ENCODE measurements at places on chromosomes 16 and 17. TPM values are rescaled to one million over a fixed set of nuclear protein-coding genes. Genes with fewer than 3 reads are reported as not detected.

GPS1 gene
- 205 TPM for total RNA-seq

KRTAP4-4 gene
- not detected for total RNA-seq

SLC43A2 gene
- total RNA-seq, result 12.6 TPM

CACNA1G gene
- total RNA-seq, result 3.4 TPM

RCVRN gene
- not detected for total RNA-seq

GAST gene
- not detected for total RNA-seq

SNX11 gene
- 26.8 TPM for total RNA-seq

ACSM2A gene
- total RNA-seq, result not detected

NOG gene
- total RNA-seq, result 0.25 TPM

MEIOC gene
- total RNA-seq, result not detected

DNA sequence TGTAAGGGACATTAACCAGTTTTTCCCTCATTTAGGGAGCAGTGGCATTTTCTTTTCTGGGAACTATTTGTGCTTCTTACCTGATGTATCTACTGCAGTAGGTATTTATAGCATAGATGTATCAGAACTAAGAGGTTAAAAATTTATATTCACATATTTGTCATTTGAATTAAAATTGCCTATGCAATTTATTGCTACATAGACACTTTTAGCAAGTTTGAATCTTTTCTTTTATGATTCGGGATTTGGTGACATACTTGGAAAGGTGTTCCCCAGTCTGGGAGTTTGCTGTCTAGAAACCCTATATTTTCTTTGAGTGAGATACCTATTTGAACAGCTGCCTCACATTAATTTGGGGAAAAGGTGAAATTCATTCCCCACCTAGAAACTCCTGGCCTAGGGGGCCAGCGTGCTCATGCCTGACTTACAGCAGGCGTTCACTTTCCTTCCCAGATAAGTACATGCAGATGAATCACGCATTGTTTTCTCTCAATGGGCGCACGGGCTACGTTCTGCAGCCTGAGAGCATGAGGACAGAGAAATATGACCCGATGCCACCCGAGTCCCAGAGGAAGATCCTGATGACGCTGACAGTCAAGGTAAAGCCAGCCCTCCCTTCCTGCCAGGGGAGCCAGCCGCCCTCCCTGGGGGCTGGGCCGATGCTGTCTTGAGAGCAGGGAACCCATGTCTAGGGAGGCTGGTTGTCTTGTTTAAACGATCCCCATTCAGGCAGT lies 73.8 kb downstream of the SDR42E1 start:
- H3K27me3 ChIP-seq, result no peaks in the 10 kb centered on the region
- H3K4me1 ChIP-seq, result peaks cover 8% of the 10 kb centered on the region
- no peak overlapping the region for H3K27ac ChIP-seq
- no peak overlapping the region for H3K4me3 ChIP-seq

- no peaks in the 10 kb centered on the region for H3K27me3 ChIP-seq
- no peak overlapping the region for H3K4me3 ChIP-seq
- H3K4me1 ChIP-seq, result no peaks in the 10 kb centered on the region
- no peaks in the 10 kb centered on the region for H3K36me3 ChIP-seq
Observed at GRCh38 chr16:21645261-21645721, 7.1 kb downstream of the IGSF6 start.

DNA sequence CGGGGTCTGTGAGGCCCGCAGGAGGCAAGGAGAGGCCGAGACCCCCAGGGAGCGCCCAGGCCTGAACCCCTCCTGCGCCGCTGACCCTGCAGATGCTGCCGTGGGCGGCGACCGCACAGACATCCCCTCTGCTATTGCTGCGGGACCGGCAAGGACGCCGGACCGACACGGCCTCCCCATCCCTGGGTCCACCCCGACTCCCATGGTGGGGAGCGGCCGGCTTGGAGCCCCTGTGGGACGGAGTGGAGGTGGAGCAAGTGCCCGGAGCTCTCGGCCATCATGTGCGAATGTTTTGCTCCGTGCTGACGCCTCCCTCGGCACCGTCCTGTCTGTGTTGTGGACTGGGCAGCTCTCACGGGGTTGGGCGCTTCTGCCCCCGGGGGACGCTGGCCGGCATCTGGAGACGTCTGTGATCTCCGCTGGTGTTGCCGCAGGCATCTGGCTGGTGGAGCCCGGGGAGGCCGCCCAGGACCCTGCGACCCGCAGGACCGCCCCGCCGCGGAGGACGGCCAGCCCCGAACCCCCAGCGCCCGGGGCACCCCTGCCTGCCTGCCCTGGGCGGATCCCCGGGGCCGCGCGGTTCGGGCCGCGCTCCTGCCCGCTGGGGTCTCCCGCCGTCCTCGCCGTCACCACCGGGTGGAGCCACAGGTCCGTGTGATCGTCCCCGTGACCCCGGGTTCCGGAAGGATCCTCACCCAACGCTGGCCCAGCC lies 12.8 kb upstream of the GNG13 start:
- no peak overlapping the region for H3K4me3 ChIP-seq
- no peaks in the 10 kb centered on the region for H3K36me3 ChIP-seq
- 0 out of 2 replicates have a peak overlapping the region, but pooled peaks have one; percentile 17 for H3K27ac ChIP-seq
- DNase-seq, result no peak
- H3K4me1 ChIP-seq, result peaks cover 35% of the 10 kb centered on the region
- H3K27me3 ChIP-seq, result no peaks in the 10 kb centered on the region

GRCh38 chr17:21240369-21241055 lies 12.7 kb downstream of the NATD1 start:
- no peak overlapping the region for H3K27ac ChIP-seq
- H3K4me3 ChIP-seq, result no peak overlapping the region
- H3K27me3 ChIP-seq, result no peaks in the 10 kb centered on the region
- H3K4me1 ChIP-seq, result no peaks in the 10 kb centered on the region

GRCh38 chr16:19567560-19567959 lies 12.1 kb downstream of the VPS35L start:
- H3K27ac ChIP-seq, result no peak overlapping the region
- H3K36me3 ChIP-seq, result no peaks in the 10 kb centered on the region
- no peaks in the 10 kb centered on the region for H3K27me3 ChIP-seq

DNA sequence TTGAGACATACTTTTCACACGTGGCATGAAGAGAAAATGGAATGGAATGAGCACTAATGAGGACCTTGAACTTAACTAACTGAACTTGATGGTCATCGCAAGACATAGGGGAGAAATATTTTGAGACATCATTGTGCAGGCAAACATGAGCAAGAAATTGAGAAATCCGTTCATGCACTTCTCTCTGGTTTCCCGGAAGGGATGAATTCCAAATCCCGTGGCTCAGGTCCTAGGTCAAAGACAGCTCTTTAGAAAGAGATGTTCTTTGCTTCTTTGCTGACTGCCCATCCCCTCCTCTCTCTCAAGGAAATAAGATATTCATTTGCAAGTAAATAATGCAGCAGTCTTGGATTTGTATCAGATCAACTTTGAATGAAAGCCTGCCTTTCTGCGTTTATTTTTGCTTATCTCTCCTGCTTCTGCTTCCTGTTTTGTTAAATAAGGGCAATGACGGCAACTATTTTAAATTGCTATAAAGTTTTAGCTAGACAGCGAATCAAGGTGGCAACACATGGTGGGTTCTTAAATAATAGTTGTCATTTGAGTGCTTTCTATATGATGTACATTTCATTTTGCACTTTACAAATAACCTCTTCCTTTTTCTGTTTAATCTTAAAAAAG lies 657.8 kb downstream of the MAF start:
- DNase-seq, result no peak
- H3K4me1 ChIP-seq, result no peaks in the 10 kb centered on the region
- H3K27me3 ChIP-seq, result no peaks in the 10 kb centered on the region
- H3K4me3 ChIP-seq, result no peak overlapping the region

GRCh38 chr16:78659216-78659615 lies 559.8 kb downstream of the WWOX start:
- no peak overlapping the region for H3K4me3 ChIP-seq
- no peak overlapping the region for H3K27ac ChIP-seq
- DNase-seq, result no peak
- H3K4me1 ChIP-seq, result no peaks in the 10 kb centered on the region
- H3K27me3 ChIP-seq, result no peaks in the 10 kb centered on the region

GRCh38 chr17:27449541-27449940 lies 6.7 kb upstream of the KSR1 start:
- no peak overlapping the region for H3K27ac ChIP-seq
- no peaks in the 10 kb centered on the region for H3K36me3 ChIP-seq

DNA sequence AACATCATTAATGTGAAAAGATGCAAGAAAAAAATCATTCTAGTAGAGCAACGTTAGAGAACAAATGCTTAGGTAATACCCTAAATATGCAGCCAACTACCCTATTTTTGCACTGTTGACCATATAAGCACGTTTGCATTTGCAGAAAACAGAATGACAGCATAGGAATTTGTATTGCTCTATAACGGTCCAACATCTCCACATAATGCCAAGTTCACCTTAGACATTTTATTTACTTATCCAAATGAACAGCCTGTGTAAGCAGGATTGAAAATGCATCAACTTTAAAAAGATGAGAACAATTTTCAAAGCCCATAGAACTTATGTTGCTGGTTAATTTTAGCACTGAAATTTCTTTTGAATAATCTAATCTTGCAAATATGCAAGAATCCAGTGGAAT lies 19.1 kb upstream of the RSL1D1 start:
- peaks cover 37% of the 10 kb centered on the region for H3K4me1 ChIP-seq
- H3K27ac ChIP-seq, result no peak overlapping the region
- DNase-seq, result no peak
- no peak overlapping the region for H3K4me3 ChIP-seq
- H3K36me3 ChIP-seq, result peaks cover 43% of the 10 kb centered on the region

DNA sequence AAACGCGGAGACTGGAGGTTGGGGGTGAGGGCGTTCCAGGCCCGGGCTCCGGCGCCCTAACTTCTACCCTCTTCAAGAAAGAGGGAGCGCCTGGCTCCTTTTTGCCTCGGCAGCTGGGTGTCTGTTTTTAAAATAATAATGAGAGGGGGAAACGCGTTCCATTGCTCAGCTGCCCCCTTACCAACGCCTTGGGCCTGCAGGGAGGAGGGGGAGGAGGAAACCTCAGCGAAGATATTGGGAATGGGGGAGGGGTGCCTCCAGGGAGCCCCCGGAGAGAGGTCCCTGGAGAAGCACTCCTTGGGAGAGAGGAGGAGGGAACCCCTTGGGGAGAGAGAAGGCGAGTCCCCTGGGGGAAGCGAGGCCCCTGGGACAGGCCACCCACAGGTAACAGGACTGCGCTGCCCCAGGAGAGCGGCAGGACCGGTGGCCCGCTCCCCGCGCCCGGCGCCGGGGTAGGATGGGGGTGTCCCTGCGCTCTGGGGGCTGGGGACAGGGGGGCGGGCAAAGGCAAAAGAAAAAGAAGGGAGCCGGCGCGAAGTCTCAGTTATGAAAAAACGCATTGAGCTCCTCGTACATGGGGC lies 2.7 kb downstream of the NEUROD2 start:
- DNase-seq, result no peak
- H3K4me1 ChIP-seq, result no peaks in the 10 kb centered on the region
- no peak overlapping the region for H3K27ac ChIP-seq
- H3K27me3 ChIP-seq, result peaks cover 31% of the 10 kb centered on the region
- H3K4me3 ChIP-seq, result no peak overlapping the region
- no peaks in the 10 kb centered on the region for H3K36me3 ChIP-seq

GRCh38 chr16:48537275-48537674 lies 72.7 kb downstream of the N4BP1 start:
- no peaks in the 10 kb centered on the region for H3K4me1 ChIP-seq
- no peak for DNase-seq
- H3K4me3 ChIP-seq, result no peak overlapping the region
- no peak overlapping the region for H3K27ac ChIP-seq

GRCh38 chr17:42286411-42287221 lies 1.7 kb upstream of the STAT5A start:
- H3K27me3 ChIP-seq, result no peaks in the 10 kb centered on the region
- no peaks in the 10 kb centered on the region for H3K4me1 ChIP-seq
- H3K27ac ChIP-seq, result no peak overlapping the region
- no peaks in the 10 kb centered on the region for H3K36me3 ChIP-seq
- no peak for DNase-seq

- no peaks in the 10 kb centered on the region for H3K27me3 ChIP-seq
- peaks cover 13% of the 10 kb centered on the region for H3K4me1 ChIP-seq
- H3K27ac ChIP-seq, result peak overlapping the region; percentile 94
Observed at GRCh38 chr17:16215002-16215272, 397 bp downstream of the NCOR1 start.

- peaks cover 13% of the 10 kb centered on the region for H3K36me3 ChIP-seq
- no peak overlapping the region for H3K27ac ChIP-seq
- no peaks in the 10 kb centered on the region for H3K27me3 ChIP-seq
- peaks cover 28% of the 10 kb centered on the region for H3K4me1 ChIP-seq
Observed at GRCh38 chr17:81905993-81906392, 4.0 kb downstream of the NPB start.

- H3K4me3 ChIP-seq, result no peak overlapping the region
- no peaks in the 10 kb centered on the region for H3K4me1 ChIP-seq
- no peaks in the 10 kb centered on the region for H3K36me3 ChIP-seq
- no peaks in the 10 kb centered on the region for H3K27me3 ChIP-seq
Observed at GRCh38 chr17:67617304-67617899, 100.3 kb upstream of the NOL11 start.

DNA sequence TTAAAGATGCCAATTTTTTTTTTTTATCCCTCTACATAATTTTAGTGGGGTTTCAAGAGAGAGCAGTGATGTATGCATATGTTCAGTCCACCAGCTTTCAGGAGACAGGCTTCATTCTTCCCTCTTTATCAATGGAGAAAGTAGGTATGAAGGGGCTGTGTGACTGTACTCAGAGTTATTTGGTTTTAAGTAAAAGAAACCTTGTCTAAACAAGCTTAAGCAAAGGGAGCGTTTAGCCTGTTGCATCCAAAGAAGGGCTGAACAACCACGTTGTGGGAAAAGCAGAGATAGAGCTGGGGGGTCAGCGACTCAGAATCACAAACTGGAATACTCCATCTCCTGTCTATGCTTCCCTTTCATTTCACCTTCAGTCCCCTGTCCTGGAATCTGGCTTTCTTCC lies 50.4 kb upstream of the HAS3 start:
- H3K27me3 ChIP-seq, result no peaks in the 10 kb centered on the region
- H3K27ac ChIP-seq, result no peak overlapping the region
- H3K36me3 ChIP-seq, result no peaks in the 10 kb centered on the region
- no peak overlapping the region for H3K4me3 ChIP-seq
- peaks cover 35% of the 10 kb centered on the region for H3K4me1 ChIP-seq
- DNase-seq, result no peak

GRCh38 chr17:42287977-42288802 lies at the start of gene STAT5A:
TSS of gene STAT5A (plus strand) at chr17:42288498. CDS start at chr17:42289412, 914 bp downstream.
- no peak for DNase-seq
- H3K36me3 ChIP-seq, result no peaks in the 10 kb centered on the region
- H3K4me1 ChIP-seq, result no peaks in the 10 kb centered on the region
- no peaks in the 10 kb centered on the region for H3K27me3 ChIP-seq
- no peak within 1 kb of the TSS for H3K27ac ChIP-seq
- H3K4me3 ChIP-seq, result no peak within 1 kb of the TSS

DNA sequence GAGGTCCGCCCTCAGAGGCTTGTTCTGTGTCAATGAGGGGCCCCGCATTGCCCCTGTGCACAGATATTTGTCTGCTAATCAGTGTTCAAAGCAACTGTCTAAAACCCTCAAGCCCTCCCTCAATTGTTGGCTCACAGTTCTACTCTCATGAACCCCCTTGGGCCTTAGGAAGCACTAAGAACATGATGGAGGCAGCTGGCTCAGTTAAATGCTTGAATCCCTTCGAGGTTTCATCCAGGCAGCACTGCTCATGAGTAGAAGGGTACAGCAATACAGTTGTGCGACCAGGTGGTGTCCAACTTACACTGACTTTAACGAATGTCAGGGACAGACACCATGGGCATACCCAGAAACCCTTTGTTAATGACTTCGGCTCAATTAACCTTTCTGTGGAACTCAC lies 89.2 kb upstream of the WSCD1 start:
- H3K27ac ChIP-seq, result no peak overlapping the region
- H3K27me3 ChIP-seq, result peaks cover 62% of the 10 kb centered on the region
- no peak for DNase-seq
- no peaks in the 10 kb centered on the region for H3K4me1 ChIP-seq
